Memory B cell (primary cell): ENCODE measurements at places on chromosomes 4 and X.

DNA sequence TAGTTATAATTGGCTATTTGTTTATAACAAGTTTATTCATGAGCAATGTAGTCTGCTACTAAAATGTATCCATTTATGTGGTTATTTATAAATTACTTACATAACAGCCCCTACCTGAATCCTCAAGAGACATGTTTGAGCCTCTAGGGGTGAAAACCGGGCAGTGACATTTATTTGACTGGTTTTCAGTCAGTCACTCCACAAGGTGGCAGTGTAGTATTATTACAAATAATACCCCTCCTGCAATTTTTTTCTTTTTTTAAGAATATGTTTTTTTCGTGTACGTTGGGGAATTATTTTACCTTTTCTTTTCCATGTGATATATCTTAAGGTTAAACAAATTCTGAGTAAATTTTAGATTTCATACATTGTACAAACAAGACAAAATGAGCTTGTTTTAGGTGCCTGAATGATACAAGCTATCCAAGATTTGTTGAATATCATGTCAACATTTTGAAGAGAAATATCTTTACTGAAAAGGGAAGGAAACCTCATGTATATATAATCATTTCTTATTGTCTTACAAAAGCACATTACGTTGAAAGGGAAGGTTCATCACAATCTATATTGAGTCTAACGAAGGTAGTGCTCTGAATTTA is 598.7 kb upstream of the TECRL start:
- no peaks in the 10 kb centered on the region for H3K4me1 ChIP-seq
- no peak for DNase-seq
- no peaks in the 10 kb centered on the region for H3K36me3 ChIP-seq
- H3K27me3 ChIP-seq, result no peaks in the 10 kb centered on the region
- H3K4me3 ChIP-seq, result no peak overlapping the region
- H3K27ac ChIP-seq, result no peak overlapping the region

- DNase-seq, result no peak
- H3K36me3 ChIP-seq, result no peaks in the 10 kb centered on the region
- H3K27me3 ChIP-seq, result no peaks in the 10 kb centered on the region
- H3K4me1 ChIP-seq, result peaks cover 36% of the 10 kb centered on the region
- H3K27ac ChIP-seq, result peak overlapping the region; percentile 97
Measured at GRCh38 chr4:87005369-87005689, 70.5 kb downstream of the AFF1 start.

- H3K4me3 ChIP-seq, result no peak overlapping the region
- no peaks in the 10 kb centered on the region for H3K27me3 ChIP-seq
- no peaks in the 10 kb centered on the region for H3K36me3 ChIP-seq
- no peaks in the 10 kb centered on the region for H3K4me1 ChIP-seq
Measured at GRCh38 chrX:133175605-133176004, 42.5 kb downstream of the TFDP3 start.

GRCh38 chrX:42934020-42934726 is 156.2 kb upstream of the PPP1R2C start:
- peak overlapping the region; percentile 41 for H3K4me3 ChIP-seq
- peak overlapping the region; percentile 62 for H3K27ac ChIP-seq
- H3K27me3 ChIP-seq, result no peaks in the 10 kb centered on the region

GRCh38 chr4:2937986-2938385 is 25.2 kb downstream of the NOP14 start:
- peaks cover 22% of the 10 kb centered on the region for H3K36me3 ChIP-seq
- no peaks in the 10 kb centered on the region for H3K27me3 ChIP-seq
- no peak for DNase-seq
- H3K27ac ChIP-seq, result no peak overlapping the region
